ENCODE measurements at places on chromosomes 12 and 14. TPM values are rescaled to one million over a fixed set of nuclear protein-coding genes. Genes with fewer than 3 reads are reported as not detected.

Gene CCDC197
- not detected for total RNA-seq

Gene SPTB
- 0.09 TPM for total RNA-seq

Gene RIMBP2
- total RNA-seq = 0.84 TPM

Gene ASCL1
- total RNA-seq = not detected

Gene ABHD12B
- not detected for total RNA-seq

Gene AQP5
- total RNA-seq = not detected

Gene DLGAP5
- 313 TPM for total RNA-seq

Gene CD4
- 2.5 TPM for total RNA-seq

Gene TMPRSS12
- not detected for total RNA-seq

DNA sequence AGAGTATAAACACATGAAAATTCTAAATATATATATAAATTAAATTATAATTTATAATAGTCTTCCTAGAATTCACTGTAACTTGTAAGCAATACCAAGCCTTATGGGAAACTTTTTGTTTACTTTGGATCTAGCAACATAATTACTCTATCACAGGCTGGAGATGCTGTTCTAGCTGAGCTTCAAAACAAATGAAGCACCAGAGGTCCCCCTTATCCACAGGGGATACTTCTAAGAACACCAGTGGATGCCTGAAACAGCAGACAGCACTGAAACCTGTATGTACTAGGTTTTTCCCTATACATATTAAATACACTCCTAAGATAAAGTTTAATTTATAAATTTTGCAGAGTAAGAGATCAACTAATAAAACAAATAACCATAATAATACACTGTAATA lies 96.6 kb downstream of the CDK17 start:
- no peak for DNase-seq

GRCh38 chr12:10867381-10867780 lies 16.7 kb downstream of the PRH1 start:
- DNase-seq = no peak

DNA sequence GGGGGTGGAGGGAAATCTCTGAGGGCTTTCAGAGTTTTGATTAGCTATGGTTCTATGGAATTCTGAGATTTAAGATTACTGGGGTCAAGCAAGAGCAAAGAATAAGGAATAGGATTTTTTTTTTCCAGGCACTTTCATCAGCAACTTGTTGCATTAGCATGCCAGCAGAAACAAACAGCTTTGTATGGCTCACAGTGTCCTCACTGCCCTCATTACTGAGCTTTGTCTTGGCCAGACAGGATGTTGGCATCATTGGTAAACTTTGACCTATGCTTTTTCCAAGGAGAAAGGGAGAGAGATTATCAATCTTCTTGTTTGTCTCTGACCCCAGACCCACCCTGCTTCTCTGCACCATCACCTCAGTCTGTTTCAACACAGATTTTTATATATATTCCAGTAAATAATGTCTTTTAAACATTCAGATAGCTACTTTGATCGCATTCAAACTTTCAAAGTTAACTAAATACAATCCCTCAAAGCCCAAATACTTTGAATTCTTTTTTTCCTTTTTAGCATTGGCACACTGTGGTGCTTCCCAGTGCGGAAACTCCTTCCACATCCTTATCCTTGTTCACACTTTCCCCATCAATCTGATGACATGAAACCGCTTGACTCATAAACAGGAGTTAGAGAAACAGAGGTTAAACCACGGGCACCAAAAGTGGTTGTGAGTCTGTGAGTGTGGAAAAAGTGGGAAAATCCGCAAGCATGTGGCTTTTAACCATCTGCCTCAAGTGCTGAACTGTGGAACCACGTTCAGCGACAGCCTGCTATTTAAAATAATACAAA lies 282.2 kb upstream of the FAR2 start:
- DNase-seq = peak; percentile 11

DNA sequence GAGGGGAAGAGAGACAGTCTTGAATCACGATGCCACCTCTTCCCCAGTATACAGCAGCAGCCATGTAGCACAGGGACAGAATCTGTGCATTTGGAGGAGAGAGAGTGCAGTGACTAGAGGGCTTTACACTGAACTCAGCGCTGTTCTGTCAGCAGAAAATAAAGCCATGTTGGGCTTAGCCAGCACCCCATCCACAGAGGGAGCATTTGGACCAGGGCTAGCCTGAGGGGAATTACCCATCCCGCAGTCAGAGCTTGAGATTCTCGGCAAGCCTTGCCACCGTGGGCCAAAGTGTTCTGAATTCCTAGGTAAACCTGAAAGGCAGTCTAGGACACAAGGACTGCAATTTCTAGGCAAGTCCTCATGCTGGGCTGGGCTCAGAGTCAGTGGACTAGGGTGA lies 120.4 kb upstream of the CNOT2 start:
- no peak for DNase-seq

DNA sequence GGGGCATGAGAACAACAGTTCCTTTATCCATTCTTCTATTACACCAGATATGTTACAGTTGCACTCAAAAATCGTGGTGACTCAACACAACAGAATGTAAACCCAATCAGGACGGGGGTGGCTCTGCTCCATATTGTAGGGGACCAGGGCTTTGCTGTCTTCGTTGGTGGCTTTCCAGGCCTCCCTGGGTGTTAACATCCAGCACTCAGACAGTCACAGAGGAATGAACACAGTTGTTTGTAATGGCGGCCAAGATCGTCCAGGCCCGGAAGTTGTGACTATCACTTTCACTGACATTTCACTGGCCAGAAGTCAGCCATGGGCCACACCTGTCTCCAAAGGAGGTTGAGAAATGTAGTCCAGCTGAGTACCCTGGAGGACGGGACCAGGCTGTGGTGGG lies 204.1 kb downstream of the CACNA1C start:
- no peak for DNase-seq

DNA sequence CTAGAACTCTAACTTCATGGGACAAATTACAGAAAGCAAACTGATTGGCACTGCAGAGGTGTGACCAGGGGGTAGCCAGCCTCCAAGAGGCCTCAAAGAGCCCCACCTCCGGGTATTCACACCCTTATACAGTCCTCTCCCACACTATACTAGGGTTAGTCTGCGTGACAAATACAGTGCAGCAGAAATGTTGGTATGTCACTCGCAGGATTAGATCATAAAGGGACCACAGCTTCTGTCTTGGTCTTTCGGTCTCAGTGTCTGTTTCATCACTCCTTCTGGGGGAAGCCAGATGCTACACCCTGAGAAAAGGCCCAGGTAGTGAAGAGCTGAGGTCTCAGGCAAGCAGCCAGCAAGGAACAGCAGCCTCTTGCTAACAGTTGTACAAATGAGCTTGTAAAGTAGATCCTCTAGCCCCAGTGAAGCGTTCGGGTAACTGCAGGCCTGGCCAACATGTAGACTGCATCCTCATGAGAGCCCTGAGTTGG lies 68.9 kb upstream of the SAV1 start:
- DNase-seq = no peak

- no peak for DNase-seq
Observed at GRCh38 chr14:104355101-104356019, 217.0 kb downstream of the KIF26A start.

DNA sequence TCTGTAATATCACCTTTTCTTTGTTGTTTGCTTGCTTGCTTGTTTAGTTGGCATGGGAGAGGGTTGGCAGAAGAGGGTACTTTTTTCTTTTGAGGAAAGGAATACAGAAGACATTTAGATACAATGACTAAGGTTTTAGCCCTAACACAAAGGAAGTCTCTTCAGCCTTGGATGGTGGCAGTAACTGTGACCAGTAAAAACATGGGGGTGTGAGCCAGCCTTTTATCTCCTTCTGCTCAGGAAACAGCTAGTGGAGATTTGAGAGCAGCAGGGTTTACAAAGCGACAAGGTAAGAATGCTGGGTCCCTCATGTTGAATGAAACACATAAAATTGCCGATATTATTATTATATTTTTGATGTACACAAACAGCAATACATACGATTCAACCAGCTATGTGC lies 40.4 kb downstream of the SLC8A3 start:
- DNase-seq = no peak

GRCh38 chr14:65167072-65167645 lies 64.8 kb upstream of the MAX start:
- no peak for DNase-seq

DNA sequence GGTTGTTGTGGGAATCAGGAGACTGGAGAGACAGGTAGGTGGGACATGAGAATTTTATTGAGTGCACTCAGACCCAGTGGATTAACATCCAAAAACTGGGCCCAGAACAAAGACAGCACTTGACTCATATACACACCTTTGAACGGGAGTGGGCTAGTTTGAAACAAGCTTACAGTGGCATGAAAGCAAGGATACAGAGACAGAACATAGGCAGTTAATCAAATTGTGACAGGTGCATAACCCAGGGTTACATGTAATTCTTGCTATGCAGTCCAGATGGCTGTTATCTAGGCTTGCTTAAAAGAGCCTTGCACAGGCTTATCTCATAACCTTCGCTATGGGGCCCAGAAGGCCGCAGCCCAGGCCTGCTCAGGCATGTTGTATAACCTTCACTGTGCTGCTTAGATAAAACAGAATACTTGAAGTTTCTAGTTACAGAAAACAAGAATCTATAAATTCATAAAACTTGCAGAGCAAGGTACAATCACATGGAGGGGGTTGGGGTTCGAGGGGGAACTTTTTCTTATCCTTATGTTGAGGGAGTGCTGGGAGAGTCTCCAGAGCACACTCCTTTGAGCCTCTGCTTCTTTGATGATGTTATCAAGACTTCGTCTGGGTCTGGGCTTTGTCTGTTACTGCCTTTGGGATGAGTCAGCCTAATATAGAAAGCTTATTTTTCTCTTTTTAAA lies 81.7 kb downstream of the TNFAIP2 start:
- DNase-seq = no peak

DNA sequence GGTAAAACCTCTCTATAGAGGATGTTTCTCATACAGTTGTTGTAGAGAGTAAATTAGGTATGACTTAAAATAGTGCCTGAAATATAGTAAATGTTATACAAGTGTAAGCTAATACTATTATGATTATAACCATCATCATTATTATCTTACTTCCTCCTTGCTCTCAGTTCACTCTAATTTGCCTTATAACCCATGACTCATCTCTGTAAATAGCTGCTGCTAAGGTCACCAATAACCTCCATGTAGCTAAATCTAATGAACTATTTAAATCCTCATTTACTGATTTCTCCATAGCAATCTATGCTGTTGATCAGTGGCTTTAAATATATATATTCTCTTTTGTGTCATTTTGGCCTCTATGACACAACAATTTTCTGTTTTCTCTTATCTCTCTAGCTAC lies 109.6 kb downstream of the RMST start:
- DNase-seq = no peak

- DNase-seq = no peak
Observed at GRCh38 chr12:44616402-44616801, 259.7 kb downstream of the NELL2 start.

DNA sequence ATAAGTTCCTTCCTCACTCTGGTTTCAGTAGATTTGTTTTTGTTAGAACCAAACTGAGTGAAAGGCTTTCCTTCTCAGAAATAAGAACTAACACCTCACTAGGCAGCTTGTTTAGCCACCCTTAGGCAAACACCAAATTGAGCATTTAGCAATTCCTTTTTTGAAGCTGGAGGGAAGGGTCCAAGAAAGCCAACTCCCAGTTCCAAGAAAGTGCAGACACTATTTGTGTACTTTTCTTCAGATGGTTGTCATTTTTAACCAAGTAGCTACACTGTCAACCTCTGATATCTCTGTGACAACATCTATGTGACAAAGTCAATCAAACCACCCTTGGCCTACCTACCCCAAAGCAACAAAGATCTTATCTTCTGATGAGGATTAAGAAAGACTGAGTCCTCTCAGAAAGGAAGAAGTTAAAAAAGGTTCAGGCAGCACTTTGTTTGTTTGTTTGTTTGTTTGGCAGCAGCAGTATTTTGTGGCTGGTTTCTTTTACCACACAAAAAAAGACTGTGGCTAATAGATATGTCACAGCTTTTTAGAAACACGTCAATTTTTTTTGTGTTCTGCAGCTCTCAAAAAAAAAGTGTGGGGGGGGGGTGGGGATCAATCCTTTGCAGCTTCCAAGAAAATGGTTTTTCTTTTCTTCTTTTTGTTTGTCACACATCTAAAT lies 203.8 kb downstream of the CRADD start:
- DNase-seq = no peak
